ENCODE measurements at places on chromosomes 13 and 19.

DNA sequence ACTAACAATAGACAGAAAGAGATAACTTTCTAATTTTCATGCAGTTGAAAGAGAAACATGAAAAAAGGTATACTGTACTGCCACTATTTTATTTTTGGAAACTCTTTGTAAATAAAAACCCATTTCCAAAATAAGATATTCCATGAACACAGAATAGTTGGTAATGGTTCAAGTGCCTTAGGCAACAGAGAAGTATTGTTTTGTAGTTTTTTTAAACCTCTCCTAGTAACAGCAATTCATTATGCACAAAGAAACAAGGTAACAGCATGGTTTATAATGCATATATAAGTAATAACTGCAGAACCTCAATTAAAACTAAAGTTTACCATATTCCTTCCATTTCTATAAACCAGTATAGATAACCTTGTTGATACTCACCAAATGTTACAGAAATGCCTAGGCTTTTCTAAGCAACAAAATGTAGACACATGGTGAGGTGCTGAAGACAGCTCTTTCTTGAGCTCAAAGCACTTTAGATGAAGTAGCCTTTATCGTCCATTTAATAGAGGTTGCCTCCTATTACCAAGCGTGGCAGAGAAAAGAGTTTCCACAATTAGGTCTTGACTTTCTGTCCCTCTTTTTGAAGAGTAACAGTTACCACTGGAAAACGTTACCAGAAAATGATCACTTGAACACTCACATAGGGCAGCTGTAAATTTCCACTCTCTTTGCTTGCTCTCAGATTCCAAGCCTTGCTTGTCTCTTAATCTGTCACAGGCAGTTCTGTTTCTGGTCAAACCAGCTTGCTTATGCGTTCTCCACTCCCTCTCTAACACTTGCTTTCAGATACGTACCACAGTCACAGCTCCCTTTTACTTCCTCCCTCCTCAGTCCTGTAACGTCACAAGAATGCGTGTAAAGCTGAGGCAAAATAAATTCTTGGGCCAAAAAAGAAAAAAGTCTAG, 42.9 kb downstream of the CAB39L start:
- DNase-seq, result no peak

DNA sequence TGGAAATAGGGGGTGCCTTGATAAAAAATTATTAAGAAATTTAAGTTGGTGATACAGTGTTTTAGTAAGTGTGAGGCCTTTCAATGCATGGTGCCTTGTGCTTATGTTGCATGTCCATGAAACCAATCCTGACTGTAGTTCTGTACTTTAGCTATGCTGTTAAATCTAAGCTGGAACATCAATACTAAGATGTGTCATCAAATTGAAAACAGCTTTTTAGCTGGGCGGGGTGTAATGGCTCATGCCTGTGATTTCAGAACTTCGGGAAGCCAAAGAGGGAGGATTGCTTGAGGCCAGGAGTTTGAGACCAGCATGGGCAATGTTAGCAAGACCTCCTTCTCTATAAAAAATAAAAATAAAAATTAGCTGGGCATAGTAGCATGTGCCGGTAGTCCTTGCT, 930.3 kb upstream of the PCDH9 start:
- DNase-seq, result no peak

- no peak for DNase-seq
These were observed 521.3 kb downstream of the UQCRFS1 start for GRCh38 chr19:28691683-28692082.

GRCh38 chr13:66780814-66781213, 449.3 kb downstream of the PCDH9 start:
- no peak for DNase-seq

GRCh38 chr19:6236310-6237291, 43.2 kb downstream of the MLLT1 start:
- no peak for DNase-seq

DNA sequence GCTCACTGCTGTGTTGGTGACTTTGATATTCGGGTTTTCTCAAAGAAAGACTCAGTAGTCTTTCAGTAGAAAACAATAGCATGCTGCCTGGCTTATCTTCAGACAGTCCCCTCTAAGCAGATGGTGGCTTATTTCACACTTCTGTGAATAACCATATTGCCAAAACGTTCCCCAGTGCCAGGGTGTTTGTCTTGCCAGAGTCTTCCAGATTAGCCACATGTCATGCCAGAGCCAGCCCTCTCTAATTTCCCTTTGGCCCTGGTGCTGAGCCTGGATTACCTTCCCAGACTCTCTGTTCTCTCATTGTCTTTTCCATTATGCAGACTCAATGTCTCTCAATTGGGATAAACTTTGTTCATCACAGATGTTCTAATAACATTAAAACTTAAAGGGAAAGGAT, 488.0 kb upstream of the ATXN8OS start:
- no peak for DNase-seq

DNA sequence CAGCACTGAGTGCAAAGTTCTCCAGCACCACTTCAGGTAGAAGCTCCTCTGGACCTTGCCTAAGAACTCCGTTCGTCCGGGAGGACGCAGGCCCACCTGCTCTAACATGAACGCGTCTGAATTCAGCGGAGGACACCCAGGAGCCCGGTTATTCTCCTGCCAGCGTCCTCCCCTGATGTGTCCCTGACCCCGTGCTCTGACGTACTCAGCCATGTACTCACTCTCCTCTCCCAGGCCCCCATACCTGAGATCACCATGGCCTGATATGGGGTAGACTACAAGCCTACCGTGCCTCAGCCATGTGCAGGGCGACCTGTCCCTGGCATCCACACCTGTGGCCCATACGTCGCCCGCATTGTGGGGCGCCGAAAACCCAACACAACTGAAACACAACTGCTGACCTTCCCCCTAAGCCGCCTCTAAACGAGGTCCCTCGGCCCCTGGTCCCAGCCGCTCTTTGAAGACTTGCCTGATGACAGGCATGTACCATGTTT, 744 bp upstream of the ZNF584 start:
- no peak for DNase-seq

DNA sequence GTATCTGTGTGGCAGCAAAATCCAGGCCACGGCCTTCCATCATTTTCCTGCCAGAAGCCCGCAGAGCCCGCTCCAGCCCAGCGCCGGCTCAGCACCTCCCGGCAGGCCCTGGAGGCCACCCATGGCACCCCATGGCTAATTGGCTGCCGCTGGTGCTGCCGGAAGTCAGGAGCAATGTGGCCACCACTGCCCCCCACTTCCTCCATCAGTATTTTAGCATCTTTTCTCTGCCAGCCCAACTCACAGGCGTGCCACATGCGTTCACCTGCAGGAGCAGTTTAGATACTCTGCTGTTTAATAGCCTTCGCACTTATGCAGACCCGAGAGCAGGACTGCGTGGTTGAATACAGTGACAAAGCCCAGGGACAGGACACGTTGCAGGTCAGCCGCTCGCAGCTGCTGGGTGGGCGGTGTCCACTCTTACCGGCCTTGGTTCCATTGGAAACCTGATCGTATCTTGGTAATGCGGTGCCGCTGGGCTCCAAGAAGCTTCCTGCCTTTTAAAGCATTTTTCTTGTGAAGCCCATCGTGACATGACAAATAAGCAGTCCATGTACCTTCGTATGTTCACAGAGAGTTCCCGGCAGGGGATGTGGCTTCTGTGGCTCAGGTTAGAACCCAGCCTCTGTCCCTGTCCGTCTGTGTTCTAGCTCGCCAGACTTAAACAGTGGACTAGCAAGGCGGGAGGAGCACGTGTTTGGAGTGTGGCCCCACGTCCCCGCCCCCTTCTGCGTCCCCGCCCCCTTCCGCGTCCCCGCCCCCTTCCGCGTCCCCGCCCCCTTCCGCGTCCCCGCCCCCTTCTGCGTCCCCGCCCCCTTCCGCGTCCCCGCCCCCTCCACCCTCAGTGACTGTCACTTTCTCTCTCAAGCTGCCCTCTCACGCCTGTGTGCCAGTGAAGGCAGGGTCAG, 162.0 kb upstream of the SOX1 start:
- DNase-seq, result no peak

- no peak for DNase-seq
These were observed 484.5 kb downstream of the LIG4 start for GRCh38 chr13:107730813-107731212.

- DNase-seq, result no peak
These were observed 153.4 kb upstream of the TSHZ3 start for GRCh38 chr19:31502536-31503170.

DNA sequence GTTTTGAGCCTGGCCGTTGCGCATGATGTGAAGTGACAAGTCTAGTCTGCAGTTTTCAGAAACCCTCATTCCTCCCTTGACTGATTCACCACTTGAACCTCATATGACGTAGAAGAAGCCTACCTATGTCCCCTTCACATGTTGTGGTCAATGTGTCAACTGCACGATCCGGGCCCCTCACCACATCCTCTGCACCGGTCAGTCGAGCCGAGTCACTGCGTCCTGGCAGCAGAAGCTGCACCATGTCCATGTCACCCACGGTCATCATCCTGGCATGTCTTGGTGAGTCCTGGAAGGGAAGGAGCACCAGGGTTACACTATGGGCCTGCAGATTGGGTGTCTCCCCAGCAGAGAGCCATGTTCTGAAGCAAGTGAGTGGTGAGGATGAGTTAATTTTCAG, at the start of gene KIR2DL4:
Gene KIR2DL4, plus strand, starts transcription at position 201 of the 400 bp plus-strand sequence. Its CDS starts 42 bp downstream, at position 243.
- no peak for DNase-seq

DNA sequence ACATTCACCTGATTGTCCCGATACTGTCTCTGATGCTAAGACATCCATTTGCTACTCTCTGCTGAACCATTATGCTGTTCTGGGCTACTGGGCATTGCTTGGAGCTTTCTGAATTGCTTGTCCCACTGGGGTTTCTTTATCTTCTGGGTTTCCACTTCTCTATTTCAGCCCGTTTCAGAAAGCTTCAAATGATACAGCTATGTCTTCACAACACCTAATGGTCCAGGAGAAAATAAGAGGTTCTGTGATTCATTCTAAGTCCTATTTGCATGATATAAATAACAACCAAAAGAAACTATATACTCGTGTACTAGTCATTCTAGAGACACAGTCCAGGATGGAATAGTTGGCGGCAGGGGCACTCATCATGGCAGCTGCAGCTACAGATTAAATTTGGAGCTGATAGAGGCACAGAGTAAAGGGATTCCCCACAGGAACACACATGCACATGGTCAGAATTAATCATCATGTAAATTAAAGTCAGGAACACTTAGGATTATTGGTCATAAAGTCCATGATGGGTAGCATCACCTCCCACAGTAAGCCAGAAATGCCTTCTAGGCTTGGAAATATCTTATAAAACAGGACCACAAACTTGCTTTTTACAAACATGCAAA, 33.3 kb upstream of the SCEL start:
- DNase-seq, result no peak

- no peak for DNase-seq
These were observed 39.3 kb downstream of the RFXAP start for GRCh38 chr13:36858290-36858689.

DNA sequence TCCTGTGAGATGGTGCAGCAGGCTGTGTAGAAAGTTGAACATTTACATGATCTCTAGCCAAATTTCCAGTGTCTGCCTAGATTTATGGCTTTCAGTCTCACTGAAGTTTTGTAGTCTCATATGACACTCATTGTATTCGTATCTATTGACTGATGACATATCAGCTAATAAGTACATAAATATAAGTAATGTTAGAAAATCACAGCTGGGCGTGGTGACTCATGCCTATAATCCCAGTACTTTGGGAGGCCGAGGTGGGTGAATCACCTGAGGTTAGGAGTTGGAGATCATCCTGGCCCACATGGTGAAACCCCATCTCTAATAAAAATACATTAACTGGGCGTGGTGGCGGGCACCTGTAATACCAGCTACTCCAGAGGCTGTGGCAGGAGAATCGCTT, 54.7 kb upstream of the HTR2A start:
- DNase-seq, result no peak

Data from stimulated activated CD8-positive, alpha-beta memory T cell treated with anti-CD3 and anti-CD28 coated beads, Interleukin-4, amount 100 ng/mL, for 4 hours (primary cell).